Umbilical cord (tissue), 2 donors: ENCODE measurements at places on chromosomes 1 and 21. TPM values are rescaled to one million over a fixed set of nuclear protein-coding genes. Genes with fewer than 3 reads are reported as not detected.

DNA sequence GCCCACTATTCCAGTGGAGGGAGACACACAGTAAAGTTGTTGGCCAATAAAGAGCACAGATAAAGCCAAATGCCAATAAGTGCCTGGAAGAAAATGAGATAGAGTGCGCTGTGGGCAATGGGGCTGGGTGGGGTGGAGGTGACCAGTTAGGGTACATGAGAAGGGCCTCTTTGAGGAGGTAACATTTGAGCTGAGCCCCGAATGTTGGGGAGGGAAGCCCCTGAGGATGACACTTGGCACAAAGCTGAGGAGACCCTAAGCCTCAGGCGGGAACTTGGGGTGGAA lies 979 bp downstream of the S100A9 start:
- DNase-seq = no peak

DNA sequence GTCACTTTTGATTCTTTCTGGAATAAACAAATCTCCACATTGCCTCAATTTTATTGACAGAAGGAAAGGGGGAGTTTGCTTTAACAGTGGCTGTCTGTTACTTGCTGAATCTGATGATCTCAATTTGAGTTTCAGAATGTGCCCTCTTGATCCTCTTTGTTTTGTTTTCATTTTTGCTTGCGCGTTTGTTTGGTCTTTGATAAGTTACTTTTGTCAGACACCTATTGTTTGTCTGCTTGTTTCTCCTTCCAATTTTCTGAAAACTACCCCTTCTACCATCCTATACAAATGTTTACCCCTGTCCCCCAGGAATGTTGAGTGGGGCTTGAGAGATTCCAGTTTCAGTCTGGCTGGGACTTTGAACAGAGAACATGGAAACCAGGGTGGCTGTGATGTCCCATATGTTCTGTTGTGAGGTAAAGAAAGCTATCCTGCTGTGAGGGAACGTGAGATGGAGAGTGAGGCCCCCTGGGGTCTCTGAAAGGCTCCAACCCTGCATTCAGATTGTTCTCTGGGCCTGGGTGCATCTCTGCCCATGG lies 11.8 kb upstream of the XCL2 start:
- DNase-seq = no peak

- DNase-seq = no peak
Measured at GRCh38 chr1:100581096-100581705, 43.3 kb downstream of the GPR88 start.

DNA sequence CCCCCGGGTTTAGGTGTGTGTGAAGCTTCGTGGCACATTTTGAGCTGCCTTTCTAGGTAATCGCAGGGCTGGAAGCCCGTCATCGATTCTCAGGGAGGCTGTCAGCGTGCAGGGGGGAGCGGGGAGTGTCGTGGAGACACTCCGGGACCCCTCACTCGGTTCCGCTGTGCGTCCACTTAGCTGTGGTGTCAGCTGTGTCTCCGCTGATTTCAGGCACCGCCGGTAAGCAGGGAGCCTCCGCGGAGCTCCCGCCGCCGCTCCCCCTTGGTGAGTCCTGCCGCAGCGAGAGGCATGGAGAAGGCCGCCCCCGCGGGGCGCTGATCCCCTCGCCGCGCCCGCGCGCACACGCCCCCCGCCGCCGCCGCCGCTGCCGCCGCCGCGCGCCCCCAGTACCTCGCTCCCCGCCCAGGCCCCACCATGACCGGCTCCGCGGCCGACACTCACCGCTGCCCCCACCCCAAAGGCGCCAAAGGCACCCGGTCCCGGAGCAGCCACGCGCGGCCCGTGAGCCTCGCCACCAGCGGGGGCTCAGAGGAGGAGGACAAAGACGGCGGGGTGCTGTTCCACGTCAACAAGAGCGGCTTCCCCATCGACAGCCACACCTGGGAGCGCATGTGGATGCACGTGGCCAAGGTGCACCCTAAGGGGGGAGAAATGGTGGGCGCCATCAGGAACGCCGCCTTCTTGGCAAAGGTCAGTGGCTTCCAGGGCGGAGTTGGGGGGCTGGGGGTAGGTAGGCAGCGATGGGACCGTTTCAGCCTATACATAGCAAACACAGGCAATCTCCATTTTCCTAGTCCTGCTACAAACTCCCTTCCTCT lies 995 bp downstream of the VASH2 start:
- DNase-seq = no peak

DNA sequence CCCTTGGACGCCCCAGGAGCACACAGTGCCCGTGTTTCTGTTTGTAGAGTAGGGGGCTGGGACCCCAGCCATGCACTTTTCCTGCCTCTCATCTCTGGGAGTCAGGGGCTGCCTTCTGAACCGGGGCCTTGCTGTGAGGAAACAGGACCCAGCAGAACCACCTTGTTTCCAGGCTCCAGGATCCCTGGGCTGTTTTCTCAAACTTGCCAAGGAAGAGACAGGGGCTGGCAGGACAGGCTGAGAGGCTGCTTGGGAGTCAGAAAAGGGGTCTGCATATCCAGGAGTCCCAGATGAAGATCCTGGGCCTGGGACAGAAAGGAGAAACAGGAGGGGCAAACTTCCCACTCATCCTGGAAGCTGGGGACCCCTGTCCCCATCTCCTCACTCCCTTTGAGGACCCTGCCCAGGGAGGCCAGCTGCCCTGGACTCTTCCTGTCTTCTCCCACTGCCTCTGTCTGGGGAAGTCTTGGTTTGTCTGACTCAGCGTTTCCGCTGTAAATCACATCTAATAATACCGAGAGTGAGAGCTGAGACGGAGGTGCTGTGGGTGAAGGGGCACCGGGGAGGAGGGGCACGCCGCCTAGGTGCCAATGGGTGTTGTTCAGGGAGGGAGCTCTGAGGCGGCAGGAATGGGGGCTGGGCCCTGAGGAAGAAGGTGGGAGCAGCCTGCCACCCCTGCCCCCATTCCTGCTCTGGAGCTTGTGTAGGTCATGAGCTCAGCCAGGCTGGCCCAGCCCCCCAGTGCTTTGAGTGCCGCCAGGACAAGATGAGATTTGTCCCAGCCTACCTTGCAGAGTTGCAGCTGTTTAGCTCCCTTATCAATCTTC lies 16.7 kb downstream of the POU3F1 start:
- DNase-seq = peak; percentile 88

GRCh38 chr1:91732291-91733107 lies 153.5 kb downstream of the TGFBR3 start:
- DNase-seq = peak; percentile 46

DNA sequence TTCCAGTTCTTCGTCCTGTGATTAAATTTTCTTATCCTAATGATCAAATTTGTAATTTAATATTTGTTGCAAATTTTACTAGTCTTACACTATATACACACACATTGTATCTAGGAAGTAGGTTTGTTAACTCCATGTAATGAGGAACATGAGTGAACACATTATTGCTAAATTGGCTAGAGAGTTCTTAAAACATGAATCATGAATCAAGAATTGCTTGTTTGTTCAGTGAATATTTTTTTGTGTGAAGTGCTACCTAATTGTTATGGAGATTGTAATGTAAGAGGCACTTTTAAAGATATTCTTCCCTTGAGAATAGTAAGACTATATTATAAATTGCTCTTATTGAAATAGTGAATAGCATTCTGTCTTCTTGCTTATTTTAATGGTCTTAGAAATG lies 4.6 kb downstream of the GPSM2 start:
- DNase-seq = no peak

GRCh38 chr1:43841321-43842174 lies 92.1 kb upstream of the ARTN start:
- no peak for DNase-seq

- DNase-seq = no peak
Measured at GRCh38 chr1:203299169-203299568, 6.2 kb upstream of the BTG2 start.

- no peak for DNase-seq
Measured at GRCh38 chr1:201887116-201887866, 1.4 kb upstream of the SHISA4 start.

DNA sequence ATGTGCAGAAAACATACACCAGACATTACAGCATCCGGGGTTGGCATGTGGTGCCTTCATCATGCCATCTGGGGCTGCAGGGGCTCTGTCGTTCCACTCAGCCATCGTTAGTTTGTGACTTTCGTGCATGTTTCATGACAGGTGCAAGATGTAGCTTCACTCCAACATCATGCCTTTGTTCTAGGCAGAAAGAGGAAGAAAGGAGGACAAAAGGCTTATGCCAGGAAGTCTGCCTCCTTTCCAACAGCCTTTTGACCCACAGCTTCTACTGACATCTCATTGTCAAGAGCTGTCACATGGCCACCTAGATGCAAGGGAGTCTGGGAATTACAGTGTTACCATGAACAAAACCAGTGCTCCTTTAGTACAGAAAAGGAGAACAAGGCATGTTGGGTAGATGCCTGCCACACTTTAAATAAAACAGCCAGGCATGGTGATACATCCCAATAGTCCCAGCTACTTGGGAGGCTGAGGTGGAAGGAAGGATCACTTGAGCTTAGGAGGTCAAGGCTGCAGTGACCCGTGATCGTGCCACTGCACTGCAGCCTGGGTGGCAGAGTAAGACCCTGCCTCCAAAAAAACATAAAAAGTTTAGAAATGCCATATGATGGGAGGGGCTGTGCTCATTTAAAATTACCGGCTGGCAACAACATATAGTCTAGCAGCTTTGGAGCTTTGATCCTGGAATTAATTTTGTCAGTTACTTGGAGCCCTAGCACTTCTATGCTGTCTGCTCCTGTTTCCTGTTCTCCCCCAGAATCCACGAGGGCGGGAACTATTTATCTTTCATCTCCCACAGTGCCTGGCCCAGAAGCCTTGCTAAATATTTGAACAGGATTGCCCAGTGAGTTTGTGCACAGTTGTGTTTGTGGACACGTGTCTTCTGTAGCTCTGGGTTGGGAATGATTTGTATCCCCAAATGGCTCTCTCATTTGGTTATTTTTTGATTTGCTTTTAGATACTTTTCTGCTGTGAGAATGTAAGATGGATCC lies 7.4 kb downstream of the DOP1B start:
- peak; percentile 27 for DNase-seq

DNA sequence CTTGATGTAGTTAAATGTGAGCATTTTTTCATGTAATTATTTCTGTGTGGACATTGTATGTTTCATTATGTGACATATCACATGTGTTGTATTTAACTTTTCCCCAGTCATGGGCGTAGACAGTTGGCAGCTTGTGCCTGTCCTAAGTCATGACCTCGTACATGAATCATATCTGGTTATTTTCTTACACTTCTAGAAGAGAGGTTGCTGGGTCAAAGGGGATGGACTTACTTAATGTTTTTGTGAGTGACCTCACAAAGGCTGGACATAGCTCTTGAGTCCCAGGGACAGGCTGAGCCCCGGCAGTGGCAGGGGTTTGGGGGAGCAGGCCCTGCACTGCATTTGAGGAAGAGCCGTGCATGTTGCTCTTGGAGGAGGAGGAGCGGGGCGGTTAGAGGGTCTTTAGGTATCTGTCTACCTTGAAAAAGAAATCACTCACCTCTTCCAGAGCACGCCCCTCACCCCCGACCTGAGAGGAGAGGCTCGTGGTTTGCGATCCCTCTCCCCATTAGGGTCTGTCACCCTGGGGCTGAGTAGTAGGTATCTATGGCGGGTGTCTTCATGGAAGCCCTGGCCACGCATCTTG lies 16.4 kb downstream of the IFNGR2 start:
- DNase-seq = peak; percentile 29

DNA sequence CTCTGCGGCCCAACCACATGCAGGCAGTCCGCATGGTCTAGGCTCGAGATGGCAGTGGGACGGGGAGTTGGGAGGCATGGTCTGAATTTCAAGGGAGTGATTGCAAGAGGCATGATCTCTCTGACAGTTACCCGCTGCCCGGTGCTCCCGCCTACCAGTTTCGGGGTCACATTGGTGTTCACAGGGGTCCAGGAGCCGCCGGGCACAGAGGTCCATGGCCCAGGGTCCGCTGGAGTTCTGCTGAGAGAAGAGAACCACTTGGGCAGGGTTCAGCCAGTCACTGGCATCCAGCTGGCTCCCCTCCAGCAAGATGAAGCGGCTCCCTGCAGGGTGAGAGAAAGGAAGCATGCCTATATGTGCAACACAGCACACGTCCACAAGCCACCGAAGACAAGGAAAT lies 141.3 kb downstream of the ASTN1 start:
- no peak for DNase-seq

GRCh38 chr1:165330483-165330882 lies 26.0 kb downstream of the LMX1A start:
- no peak for DNase-seq

DNA sequence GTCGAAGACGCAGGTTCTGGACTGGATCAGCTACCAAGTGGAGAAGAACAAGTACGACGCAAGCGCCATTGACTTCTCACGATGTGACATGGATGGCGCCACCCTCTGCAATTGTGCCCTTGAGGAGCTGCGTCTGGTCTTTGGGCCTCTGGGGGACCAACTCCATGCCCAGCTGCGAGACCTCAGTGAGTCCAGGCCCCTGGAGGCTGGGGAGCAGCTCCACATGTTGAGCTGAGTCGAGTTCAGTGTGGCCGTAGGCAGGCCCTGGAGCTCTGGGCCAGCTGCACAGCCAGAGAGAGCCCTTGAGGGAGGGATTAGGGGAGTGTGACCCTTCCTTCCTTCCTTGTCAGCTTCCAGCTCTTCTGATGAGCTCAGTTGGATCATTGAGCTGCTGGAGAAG lies 1.6 kb downstream of the ELF3 start:
- no peak for DNase-seq

GRCh38 chr1:43875331-43875730 lies 58.3 kb upstream of the ARTN start:
- DNase-seq = no peak

BOLA1 gene
- 26.2 TPM for total RNA-seq

MMP23B gene
- total RNA-seq = 249 TPM

NFASC gene
- 6.0 TPM for total RNA-seq

GFI1 gene
- 3.6 TPM for total RNA-seq

ZBTB8A gene
- 16.1 TPM for total RNA-seq
